ENCODE measurements at places on chromosomes 6 and 20.

- no peak for DNase-seq
Measured at GRCh38 chr6:153231048-153231646, 100.1 kb upstream of the RGS17 start.

GRCh38 chr20:2920473-2920872 lies 47.2 kb downstream of the PTPRA start:
- DNase-seq, result no peak

- DNase-seq, result no peak
Measured at GRCh38 chr20:61951695-61952533, 113.8 kb downstream of the TAF4 start.

GRCh38 chr6:7389162-7389450 lies 436 bp downstream of the CAGE1 start:
- no peak for DNase-seq

DNA sequence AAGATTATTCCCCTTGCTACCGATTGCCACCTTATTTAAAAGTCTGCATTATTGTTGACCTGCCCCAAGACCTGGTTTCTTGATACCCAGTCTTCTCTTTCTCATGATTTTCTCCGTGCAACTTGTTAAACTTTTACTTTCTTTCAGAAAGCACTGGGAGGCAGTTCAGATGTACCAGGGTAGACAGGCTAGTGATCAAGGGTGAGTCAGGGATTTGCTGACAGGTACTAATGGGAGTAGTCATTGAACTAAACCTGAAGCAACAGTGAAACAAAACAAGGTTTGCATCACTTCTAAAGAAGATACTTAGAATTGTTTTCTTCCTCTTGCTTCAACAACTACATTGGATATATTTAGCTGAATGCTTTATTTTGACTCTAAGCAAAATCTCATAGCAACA lies 124.4 kb downstream of the KCNQ5 start:
- no peak for DNase-seq

DNA sequence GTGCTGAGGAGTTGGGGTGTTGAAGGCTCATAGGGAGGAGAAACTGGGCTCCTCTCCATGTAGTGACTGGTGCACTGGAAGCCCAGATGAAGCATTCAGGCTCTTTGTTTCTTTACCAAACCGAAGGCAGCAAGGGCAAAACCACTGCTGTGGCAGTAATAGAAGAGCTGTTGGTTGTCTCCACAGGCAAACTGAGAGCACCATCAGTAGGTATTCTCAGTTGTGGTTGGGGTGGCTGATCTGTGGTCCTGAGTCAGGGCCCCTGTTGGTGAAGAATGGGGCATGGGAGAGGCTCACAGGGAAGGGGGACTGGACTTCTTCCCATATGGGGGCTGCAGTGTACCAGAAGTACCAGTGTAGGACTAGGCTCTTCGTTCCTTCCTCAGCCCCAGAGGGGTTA lies 460.2 kb upstream of the IMPG1 start:
- DNase-seq, result no peak

- DNase-seq, result peak; percentile 92
Measured at GRCh38 chr20:47317127-47317895, 39.2 kb downstream of the ZMYND8 start.

DNA sequence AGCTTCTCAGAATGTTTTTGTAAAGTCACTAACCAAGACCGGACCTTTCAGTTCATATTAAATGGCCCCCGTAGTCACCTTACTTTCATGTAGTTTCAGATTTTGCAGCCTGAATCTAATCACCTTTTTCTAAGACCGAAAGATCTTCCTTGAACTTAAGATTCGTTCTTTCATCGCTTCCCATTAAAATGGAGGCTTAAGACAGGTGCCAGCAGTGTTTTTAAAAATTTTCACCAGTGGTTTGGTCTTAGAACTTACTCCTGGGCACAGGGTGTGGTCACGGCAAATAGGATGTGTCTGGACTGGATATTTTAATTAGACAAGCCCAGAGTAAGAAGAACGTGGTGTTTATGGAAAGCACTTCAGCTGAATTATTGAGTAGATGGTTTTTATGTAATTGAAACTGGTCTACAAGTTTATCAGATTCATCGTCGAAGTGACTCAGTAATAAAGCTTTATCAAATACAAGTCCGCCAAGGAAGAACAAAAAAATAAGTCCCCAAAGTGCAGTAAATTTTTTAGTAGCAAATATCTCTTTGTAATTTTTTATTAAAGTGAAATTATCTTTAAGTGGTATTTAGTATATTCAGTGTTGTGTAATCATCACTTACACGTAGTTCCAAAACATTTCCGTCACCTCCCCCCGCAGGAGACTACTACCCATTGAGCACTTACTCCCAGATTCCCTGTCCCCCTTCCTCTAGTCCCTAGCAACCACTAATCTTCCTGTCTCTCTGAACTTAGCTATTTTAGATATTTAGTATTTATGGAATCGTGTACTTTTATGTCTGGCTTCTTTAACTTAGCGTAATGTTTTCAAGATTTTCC lies 868 bp downstream of the SRSF3 start:
- peak; percentile 47 for DNase-seq

GRCh38 chr20:45408646-45409213 lies 641 bp downstream of the DBNDD2 start:
- DNase-seq, result no peak

- peak; percentile 79 for DNase-seq
Measured at GRCh38 chr6:154733183-154733625, at the start of gene SCAF8. TSS of gene SCAF8 (plus strand) at chr6:154733416. CDS start at chr6:154733901, 485 bp downstream.

- DNase-seq, result peak; percentile 49
Measured at GRCh38 chr6:18978337-18979128, 591.4 kb downstream of the RNF144B start.

- no peak for DNase-seq
Measured at GRCh38 chr6:28152531-28152930, 10.8 kb downstream of the ZKSCAN8 start.

- no peak for DNase-seq
Measured at GRCh38 chr20:1418350-1418749, 25.5 kb upstream of the FKBP1A start.

- DNase-seq, result no peak
Measured at GRCh38 chr6:70376628-70377027, 36.7 kb upstream of the FAM135A start.

- no peak for DNase-seq
Measured at GRCh38 chr6:34423254-34423653, 2.6 kb downstream of the RPS10 start.

DNA sequence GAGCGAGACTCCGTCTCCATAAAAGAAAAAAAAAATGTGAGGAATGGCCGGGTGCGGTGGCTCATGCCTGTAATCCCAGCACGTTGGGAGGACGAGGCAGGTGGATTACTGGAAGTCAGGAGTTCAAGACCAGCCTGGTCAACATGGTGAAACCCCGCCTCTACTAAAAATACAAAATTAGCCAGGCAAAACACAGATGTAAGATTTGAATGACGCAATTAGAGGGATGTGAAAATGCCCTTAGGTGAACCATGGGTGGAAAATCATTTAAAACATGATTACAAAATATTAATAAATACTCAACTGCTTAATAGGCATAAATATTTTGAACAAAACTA lies 20.9 kb downstream of the COL9A3 start:
- no peak for DNase-seq

DNA sequence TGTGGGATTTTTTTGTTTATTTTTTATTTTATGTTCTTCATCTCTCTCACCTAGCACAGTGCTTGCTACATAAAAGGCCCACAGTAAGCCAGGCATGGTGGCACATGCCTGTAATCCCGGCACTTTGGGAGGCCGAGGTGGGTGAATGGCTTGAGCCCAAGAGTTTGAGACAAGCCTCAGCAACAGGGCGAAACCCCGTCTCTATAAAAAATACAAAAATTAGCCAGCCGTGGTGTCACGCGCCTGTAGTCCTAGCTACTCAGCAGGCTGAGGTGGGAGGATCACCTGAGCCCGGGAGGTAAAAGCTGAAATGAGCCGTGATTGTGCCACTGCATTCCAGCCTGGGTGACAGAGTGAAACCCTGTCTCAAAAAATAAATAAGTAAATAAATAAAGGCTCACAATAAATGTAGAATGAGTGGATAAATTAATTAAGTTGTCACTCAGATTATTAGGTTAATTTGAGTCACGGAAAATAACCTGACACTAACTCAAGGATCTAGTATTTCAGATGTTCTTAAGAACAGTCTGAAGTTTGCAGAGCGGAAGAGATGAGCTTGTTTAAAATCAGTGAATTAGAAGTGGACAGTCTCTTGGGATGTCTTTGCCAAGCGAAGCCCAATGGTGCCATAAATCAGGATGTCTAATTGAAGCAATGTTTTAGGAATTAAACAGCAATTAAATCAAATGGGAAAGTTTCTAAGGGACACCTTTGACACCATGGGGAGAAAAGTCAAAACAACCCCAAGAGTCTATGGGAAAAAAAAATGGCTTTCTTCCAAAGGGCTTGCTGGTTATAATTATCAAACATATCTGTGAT lies 214.4 kb downstream of the ZNF217 start:
- DNase-seq, result peak; percentile 15

DNA sequence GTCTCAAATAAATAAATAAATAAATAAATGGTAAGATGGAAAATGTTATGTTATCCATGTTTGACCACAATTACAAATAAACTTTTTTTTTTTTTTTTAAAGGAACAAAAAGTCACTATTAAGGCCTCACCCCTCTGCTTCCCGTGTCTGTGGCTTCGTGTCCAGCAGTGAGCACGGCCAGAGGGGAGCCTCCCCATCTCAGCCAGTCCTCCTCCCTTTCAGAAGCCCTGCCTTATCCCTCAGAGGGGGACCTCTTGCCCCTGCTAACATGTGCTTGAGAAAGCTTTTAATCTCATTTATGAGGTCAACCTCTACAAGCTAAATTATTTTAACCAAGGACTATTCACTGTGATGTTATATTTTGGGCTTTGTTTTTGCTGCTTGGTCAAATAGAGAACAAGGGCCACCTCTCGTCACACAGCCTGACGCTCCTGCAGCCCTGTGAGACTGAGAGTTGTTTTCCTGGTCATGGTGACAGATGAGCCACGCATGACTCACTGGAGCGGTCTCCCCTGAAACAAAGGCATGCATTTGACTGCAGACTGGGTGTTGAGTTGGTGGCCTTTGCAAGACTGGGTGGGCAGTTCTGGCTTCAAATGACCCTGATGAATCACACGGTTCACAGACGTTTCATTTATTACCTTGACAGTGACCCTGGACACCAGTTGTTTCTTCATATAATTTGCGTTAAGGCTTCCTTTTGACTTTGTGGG lies 131.8 kb downstream of the TIAM2 start:
- DNase-seq, result no peak

- DNase-seq, result no peak
Measured at GRCh38 chr20:6590891-6591637, 176.4 kb upstream of the BMP2 start.

GRCh38 chr6:52881662-52881995 lies 27.9 kb downstream of the GSTA3 start:
- DNase-seq, result no peak

DNA sequence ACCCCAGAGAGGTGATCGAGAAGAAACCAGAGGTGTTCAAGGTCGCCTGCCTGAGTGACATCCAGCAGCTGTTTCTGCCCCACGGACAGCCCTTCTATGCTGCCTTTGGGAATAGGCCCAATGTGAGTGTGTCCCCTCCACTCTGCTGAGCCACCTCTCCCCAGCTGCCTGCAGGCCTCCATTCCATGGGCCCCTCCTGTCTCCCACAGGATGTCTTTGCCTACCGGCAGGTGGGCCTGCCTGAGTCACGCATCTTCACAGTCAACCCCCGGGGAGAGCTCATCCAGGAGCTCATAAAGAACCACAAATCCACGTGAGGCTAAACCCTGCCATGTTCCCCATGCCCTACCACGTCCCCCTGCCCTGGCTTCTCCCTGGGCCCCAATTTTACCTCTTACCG lies 8.4 kb downstream of the EMILIN3 start:
- no peak for DNase-seq

GRCh38 chr6:39389484-39389767 lies 66.9 kb upstream of the KCNK16 start:
- no peak for DNase-seq

DNA sequence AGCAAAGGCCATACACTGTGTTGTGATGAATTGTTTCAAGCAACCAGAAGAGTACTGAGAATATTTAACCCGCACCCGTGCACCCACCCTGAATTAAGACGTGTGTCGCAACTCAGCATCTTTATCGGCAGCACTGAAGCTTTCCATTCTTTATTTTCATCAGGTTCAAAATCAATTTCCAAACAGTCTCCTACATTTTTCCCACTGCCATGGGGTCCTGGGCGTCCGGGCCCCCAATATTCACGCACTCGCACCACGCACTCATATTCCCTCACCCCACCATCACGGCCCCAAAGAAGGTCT lies 1.8 kb downstream of the LTB start:
- DNase-seq, result no peak

DNA sequence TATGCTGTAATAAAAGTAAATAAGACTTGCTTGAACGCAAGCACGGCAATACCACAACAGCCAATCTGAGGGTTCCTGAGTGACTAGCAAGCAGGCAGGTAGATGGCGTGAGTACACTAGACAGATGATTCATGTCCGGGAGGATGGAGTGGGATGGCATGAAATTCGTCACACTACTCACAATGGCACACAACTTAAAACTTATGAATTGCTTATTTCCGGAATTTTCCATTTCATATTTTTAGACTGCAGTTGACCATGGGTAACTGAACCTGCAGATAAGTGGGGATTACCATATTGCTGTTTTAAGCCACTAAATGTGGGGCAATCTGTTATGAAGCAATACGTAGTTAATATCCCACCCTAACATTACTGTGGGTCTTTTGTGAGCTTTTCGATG lies 93.6 kb upstream of the NFATC2 start:
- no peak for DNase-seq

DNA sequence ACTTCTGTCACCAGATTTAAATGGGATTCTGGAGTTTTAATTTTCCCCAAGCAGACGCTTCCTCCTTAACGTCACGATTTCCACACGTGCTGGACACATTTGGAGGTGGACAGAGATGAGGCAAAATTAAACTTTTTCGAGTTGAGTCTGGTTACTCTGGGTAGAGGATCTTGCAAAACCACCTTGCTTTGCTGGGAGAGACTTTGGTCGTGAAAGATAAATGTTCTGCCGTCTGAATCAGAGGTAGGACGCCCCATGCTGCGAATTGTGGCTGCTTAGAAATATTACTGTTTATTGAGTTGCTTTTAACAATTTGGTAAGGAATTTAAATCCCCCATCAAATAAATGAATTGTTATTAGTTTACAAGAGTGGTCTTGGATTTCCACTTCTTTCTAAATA lies 46.8 kb downstream of the CTCFL start:
- DNase-seq, result no peak

GRCh38 chr6:13765570-13765969 lies 48.8 kb downstream of the MCUR1 start:
- peak; percentile 96 for DNase-seq

GRCh38 chr6:34718976-34719375 lies 22.4 kb upstream of the ILRUN start:
- no peak for DNase-seq

- no peak for DNase-seq
Measured at GRCh38 chr20:19958928-19959327, 58.2 kb upstream of the NAA20 start.

GRCh38 chr6:142302421-142303175 lies 791 bp downstream of the ADGRG6 start:
- peak; percentile 22 for DNase-seq
